ENCODE measurements at places on chromosomes 1 and 21.

DNA sequence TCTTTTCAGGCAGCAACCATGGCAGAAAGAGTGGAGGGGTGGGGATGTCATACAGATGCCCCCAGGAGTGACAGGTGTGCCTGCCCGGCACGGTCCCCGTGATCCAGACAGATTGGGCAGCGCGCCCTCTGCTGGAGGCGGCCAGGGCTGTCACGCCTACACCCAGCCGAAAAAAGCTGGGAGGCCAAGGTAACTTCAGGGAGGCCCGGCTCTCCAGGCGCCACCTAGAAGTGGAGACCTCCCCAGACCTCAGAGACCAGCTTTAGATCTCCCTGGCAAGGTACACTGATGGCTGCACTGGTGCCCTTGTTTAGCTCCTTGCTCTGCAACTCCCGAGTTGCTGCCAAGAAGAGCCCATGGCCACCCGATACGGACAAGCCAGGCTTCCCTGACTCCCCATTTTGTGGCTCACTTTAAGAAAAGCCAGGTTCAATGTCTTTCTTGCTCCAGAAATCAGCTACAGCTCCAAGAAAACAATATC is 6.6 kb downstream of the GOLT1A start:
- DNase-seq = peak; percentile 74

- no peak for DNase-seq
Observed at GRCh38 chr1:98057236-98057910, 136.5 kb upstream of the DPYD start.

DNA sequence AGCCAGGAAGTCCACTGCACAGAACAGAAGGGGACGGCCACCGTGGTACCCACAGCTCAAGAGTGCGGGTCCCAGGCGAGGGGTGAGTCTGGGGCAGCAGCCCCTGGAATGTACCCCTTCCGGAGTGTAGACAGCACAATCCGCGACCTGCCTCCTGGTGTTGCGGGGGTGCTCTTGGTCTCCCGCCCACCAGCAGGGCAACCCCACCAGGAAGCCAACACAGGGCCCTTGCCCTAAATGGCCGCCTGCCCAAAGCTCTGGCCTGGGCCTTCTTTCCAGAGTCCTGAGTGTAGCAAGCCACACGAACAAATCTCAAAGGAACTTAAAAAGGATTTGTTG is 1.1 kb upstream of the SLC19A1 start:
- DNase-seq = no peak

DNA sequence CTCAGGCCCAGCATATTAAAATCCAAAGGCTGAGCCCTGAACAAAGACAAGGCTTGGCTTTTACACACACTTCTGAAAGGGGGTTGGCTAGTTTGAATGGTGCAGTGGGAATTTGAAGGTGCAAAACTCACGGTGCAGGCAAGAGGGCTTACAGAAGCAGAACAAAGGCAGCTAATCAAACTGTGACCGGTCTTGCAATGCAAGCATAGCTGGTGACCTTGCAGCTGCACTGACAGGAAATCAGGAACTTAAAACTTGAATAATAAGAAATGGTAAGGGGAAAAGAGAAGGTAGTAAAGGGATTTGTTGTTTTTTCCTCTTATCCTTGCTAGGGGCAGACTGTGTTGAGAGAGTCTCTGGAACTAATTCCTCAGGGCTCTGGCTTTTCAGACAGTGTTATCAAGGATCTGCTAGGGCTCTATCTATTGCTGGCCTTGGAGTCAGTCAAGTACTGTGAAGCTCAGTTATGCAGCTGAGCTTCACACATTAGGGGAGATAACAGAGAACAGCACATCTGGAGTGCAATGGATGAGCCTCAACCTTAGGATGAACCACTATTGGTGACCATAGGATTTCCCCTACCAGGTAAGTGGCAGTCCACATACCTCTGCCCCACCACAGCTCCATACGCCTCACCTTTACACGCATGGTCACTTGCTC is 97.6 kb downstream of the PPIAL4G start:
- DNase-seq = no peak

GRCh38 chr1:184958554-184959353 is 15.6 kb downstream of the NIBAN1 start:
- DNase-seq = no peak

GRCh38 chr1:77541162-77541545 is 141.3 kb downstream of the ZZZ3 start:
- DNase-seq = no peak

GRCh38 chr21:36555199-36555800 is 75.4 kb upstream of the CLDN14 start:
- no peak for DNase-seq

- no peak for DNase-seq
Observed at GRCh38 chr1:30191154-30191702, 532.2 kb downstream of the MATN1 start.

DNA sequence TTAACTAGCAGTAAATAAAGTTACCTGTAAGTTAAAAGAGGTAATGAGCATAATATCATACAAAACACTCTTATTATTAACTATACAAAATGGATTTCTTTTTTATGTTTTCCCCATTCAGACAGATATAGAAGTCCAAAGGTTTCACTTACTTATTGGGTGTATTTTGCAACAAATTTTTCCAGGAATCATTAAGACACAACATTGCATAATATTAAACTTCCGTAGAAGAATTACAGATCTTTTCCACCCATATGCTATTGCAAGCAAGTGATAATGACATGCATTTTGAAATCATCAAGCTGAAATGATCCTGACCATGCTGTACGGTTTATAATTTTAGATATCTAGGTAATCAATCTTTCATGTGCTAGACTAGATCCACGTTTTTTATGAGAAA is 957.0 kb downstream of the NCAM2 start:
- no peak for DNase-seq
